ENCODE measurements at places on chromosomes 1 and 21. TPM values are rescaled to one million over a fixed set of nuclear protein-coding genes. Genes with fewer than 3 reads are reported as not detected.
A peak's percentile ranks its signal among the peaks of the same experiment; 100 is the strongest.

The CLDN8 gene
- not detected for total RNA-seq

GRCh38 chr1:40651138-40651857 lies 14.2 kb downstream of the RIMS3 start:
- H3K4me1 ChIP-seq = no peaks in the 10 kb centered on the region
- H3K4me3 ChIP-seq = no peak overlapping the region
- H3K27ac ChIP-seq = no peak overlapping the region
- no peaks in the 10 kb centered on the region for H3K27me3 ChIP-seq

GRCh38 chr1:25711555-25712298 lies 88.3 kb upstream of the SELENON start:
- peaks cover 24% of the 10 kb centered on the region for H3K4me1 ChIP-seq
- DNase-seq = no peak
- no peak overlapping the region for H3K4me3 ChIP-seq
- H3K36me3 ChIP-seq = no peaks in the 10 kb centered on the region

GRCh38 chr1:160363010-160363409 lies 3.9 kb upstream of the NHLH1 start:
- no peak overlapping the region for H3K4me3 ChIP-seq
- DNase-seq = no peak
- H3K27ac ChIP-seq = no peak overlapping the region
- H3K27me3 ChIP-seq = peaks cover 2% of the 10 kb centered on the region

GRCh38 chr21:33552999-33553598 lies 10.3 kb downstream of the SON start:
- H3K36me3 ChIP-seq = peaks cover 61% of the 10 kb centered on the region
- H3K4me1 ChIP-seq = peaks cover 42% of the 10 kb centered on the region
- DNase-seq = no peak
- no peak overlapping the region for H3K27ac ChIP-seq
- no peaks in the 10 kb centered on the region for H3K27me3 ChIP-seq

DNA sequence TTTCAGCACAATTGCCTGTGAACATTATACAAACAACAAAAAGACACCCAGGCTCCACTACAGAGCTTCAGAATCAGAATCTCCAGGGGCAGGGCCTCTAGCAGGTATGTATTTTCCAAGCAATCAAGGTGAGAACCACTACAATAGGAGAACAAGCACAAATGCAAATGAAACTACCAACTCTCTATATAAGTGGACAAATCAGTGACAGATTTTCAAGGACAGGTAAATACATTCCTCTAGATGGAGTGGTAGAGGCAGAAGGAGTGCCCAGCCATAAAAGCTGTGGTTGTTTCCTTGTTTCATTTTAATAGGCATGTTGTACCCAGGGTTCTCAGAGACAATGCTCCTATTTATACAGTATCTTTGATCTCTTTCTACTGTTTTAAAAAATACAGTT lies 20.1 kb upstream of the CCDC17 start:
- no peaks in the 10 kb centered on the region for H3K4me1 ChIP-seq
- H3K36me3 ChIP-seq = peaks cover 21% of the 10 kb centered on the region
- H3K4me3 ChIP-seq = no peak overlapping the region
- no peaks in the 10 kb centered on the region for H3K27me3 ChIP-seq

DNA sequence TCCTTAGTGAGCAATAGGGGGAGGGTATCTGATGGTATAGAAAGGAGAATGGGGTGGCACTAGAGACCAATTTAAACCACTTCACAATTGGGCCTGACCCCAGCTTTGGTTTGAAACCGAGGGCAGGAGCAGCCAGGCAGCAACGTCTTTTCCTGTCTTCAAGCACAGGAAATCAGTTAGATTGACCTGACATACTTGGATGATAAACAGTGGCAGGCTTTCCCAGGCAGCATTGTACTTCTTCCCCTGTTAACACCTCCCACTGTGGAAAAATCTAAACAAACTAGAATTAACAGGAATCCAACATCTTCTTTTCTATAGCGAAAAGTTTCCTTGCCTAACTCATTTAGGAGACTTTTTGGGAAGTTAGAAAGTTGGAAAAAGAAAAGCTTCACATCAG lies 40.6 kb downstream of the SELL start:
- peaks cover 17% of the 10 kb centered on the region for H3K36me3 ChIP-seq
- no peaks in the 10 kb centered on the region for H3K27me3 ChIP-seq
- no peak overlapping the region for H3K4me3 ChIP-seq
- peak overlapping the region; percentile 41 for H3K27ac ChIP-seq
- DNase-seq = no peak

DNA sequence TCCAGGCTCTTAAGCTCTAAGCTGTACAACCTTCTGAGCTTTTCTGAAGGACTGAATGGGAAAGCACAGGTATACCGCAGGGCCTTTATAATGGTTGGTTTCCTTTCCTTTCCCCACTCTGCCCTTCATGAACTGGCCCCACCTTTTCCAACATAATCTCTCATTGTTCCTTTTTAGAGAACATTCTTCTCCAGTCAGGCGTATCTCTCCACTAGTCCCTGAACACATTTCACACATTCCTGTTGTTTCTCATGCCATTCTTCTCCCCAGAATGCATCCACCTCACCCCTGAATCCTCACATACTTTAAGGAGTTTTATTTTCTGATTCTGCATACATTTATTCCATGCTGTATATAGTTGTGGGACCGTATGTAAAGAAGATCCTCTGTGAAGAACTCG lies 41.3 kb downstream of the PGM1 start:
- peaks cover 53% of the 10 kb centered on the region for H3K36me3 ChIP-seq
- H3K4me3 ChIP-seq = no peak overlapping the region
- H3K27ac ChIP-seq = no peak overlapping the region
- DNase-seq = no peak
- H3K4me1 ChIP-seq = peaks cover 21% of the 10 kb centered on the region

DNA sequence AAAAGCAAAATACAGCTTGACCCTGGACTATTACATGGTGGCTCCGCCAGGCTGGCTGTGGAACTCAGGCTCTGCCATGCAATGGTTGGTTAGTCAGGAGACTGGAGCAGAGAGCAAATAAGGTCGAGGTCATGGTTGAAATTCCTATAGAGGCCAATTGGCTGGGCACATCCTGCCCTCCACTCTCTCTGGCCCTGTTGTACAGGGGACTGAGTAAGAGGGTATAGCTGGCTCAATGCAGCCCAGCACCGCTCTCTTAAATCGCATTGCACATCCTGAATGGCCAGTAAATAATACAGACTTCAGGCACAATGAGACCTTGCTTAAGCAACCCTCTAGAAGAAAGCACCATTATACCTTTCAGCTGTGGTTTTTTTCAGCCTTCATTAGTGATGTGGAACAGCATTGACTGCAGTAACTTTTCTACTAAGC lies 59.3 kb upstream of the PPP2R5A start:
- H3K4me3 ChIP-seq = peak overlapping the region; percentile 69
- H3K36me3 ChIP-seq = peaks cover 4% of the 10 kb centered on the region
- peak overlapping the region; percentile 96 for H3K27ac ChIP-seq
- H3K27me3 ChIP-seq = no peaks in the 10 kb centered on the region

- DNase-seq = no peak
- no peaks in the 10 kb centered on the region for H3K27me3 ChIP-seq
- H3K27ac ChIP-seq = no peak overlapping the region
- no peaks in the 10 kb centered on the region for H3K36me3 ChIP-seq
These were observed 1.4 kb downstream of the PRAMEF18 start for GRCh38 chr1:13224480-13225060.

- no peaks in the 10 kb centered on the region for H3K4me1 ChIP-seq
- peaks cover 14% of the 10 kb centered on the region for H3K27me3 ChIP-seq
- H3K27ac ChIP-seq = no peak overlapping the region
- peaks cover 2% of the 10 kb centered on the region for H3K36me3 ChIP-seq
- DNase-seq = no peak
These were observed 61.1 kb downstream of the OPTC start for GRCh38 chr1:203555076-203555475.

DNA sequence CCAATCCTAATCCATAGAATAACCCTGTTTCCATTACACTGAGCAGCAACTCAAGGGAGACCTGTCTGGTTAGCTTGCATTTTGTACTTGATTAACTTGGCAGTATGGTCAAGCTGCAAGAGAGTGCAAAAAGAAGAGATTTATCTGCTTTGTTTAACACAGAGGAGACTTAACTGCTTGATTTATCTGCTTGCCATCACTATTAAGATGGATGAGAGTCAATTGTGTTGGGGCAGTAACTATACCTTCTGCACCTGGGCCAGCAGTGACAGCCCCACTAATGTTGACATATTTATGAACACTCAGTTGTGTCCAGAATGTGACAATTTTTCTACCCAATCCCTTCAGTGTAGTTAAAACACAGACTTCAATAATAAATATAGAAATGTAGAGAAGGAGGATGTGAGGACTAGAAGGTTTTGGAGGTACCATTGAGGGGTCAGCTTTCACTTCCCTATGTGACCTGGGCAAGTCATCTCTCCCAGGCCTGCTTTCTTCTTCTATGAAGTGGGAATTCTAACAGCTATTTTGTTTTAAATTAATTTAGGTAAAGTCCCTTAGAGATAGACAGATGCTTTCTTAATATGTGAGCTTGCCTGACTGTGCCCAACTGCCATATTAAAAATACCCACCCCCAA lies 159.1 kb upstream of the KCNK2 start:
- no peak overlapping the region for H3K27ac ChIP-seq
- DNase-seq = no peak
- no peak overlapping the region for H3K4me3 ChIP-seq
- H3K36me3 ChIP-seq = no peaks in the 10 kb centered on the region
